Stimulated activated CD4-positive, alpha-beta T cell treated with anti-CD3 and anti-CD28 coated beads, Interleukin-1b, Interleukin-23, amount 100 ng/mL, for 1 hour (primary cell): ENCODE measurements at places on chromosomes 12 and 14.

DNA sequence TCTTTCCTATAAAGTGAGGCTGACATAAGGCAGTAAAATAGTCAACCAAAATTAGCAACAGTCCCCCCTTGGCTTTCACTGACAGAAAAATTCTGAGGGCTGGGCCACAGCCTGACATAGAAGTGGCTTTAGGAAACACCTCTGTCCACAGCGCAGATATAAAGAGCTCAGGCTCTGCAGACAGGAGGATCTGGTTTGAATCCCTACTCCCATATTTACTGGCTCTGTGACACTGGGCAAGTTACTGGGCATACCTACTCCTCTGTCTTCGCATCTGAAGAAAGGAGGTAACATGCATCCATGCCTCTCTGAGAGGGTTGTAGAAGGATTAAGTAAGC is 95.3 kb downstream of the STXBP6 start:
- DNase-seq = no peak

- no peak for DNase-seq
These were observed 181.5 kb upstream of the SFSWAP start for GRCh38 chr12:131529196-131530040.

DNA sequence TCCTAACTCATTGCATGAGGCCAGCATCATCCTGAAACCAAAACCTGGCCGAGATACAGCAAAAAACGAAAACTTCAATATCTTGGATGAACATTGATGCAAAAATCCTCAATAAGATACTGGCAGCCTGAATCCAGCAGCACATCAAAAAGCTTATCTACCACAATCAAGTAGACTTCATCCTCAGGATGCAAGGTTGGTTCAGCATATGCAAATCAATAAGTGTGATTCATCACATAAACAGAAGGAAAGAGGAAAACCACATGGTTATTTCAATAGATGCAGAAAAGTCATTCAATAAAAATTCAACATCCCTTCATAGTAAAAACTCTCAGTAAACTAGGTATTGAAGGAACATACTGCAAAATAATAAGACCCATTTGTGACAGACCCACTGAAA is 56.5 kb upstream of the PPFIA2 start:
- DNase-seq = no peak

DNA sequence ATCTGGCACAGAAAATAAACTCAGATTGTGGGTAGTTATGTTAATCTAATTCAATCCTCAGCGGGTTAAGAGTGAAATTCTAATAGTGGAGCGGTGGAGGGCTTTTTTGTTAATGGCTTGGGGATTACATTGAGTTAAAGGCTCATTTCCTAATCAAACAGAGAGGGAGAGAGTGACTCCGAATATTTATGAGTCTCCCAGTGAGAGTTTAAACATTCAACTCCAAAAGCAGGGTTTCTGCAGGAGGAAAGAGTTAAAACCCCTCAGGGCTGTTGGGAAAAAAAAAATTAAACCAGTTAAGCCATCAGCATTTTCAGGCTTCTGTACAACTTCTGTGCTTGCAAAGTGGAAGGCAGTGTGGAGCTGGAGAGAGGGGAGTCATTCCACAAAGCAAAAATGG is 62.1 kb upstream of the ESRRB start:
- no peak for DNase-seq

- DNase-seq = no peak
These were observed 29.0 kb downstream of the NCOR2 start for GRCh38 chr12:124538194-124539082.

GRCh38 chr12:55720071-55720564 is at the start of gene RDH5:
Gene RDH5, plus strand, starts transcription at chr12:55720393. Its CDS starts 792 bp downstream, at chr12:55721185.
- DNase-seq = no peak
